ENCODE measurements at places on chromosomes 13 and 19.

- DNase-seq = no peak
Observed at GRCh38 chr19:49338023-49338677, 2.9 kb downstream of the CD37 start.

- peak; percentile 51 for DNase-seq
Observed at GRCh38 chr13:38002606-38003005, 133.0 kb upstream of the TRPC4 start.

GRCh38 chr13:38590796-38591507, 95.9 kb upstream of the FREM2 start:
- peak; percentile 23 for DNase-seq

DNA sequence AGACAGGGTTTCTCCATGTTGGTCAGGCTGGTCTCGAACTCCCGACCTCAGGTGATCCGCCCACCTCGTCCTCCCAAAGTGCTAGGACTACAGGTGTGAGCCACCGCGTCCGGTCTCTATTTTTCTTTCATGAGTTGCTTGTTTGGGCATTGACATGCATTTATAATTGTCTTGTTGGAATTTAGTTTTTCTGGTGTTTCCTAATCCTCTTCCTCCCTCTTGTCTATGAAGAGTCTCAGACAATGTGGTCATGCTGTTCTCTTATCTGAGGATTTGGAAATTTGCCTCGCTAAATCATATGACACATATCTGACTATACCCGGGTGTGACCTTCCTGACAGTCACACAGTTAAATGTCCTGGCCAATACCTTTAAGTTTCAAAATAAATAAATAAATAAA, 7.4 kb upstream of the CEACAM18 start:
- no peak for DNase-seq

- no peak for DNase-seq
Observed at GRCh38 chr13:100473501-100474044, 115.0 kb downstream of the GGACT start.

GRCh38 chr19:18865973-18866799, 29.8 kb downstream of the CERS1 start:
- DNase-seq = peak; percentile 79

DNA sequence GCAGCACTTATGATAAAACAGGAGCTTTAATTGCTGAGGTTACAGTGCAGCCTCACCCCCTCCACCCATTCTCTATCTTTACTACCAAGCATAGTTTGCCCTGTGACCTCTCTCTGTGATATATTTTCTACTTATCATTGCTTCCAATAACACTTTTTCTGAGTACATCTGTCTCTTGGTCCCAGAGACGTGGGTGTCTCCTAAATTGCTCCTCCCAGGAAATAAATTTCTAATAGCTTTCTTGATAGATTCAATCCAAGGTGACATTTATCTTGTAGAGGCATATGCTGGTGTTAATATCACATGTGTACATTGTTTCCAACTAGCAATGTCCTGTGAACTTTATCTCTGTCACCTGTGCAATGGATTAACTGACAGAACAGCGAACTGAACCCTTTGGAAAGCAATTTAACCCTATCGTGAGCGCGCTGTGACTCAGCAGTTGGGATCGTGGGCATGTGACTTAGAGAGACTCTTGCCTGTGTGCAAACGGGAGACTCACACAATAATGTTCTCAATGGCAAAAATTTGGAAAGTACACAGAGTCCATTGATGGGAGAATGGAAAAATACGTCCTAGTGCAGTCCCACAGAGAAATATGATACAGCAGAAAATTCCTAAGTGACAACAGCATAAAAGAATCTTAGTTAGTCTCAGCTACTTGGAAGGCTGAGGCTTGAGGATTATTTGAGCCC, 7.0 kb upstream of the MAP2K2 start:
- peak; percentile 99 for DNase-seq

DNA sequence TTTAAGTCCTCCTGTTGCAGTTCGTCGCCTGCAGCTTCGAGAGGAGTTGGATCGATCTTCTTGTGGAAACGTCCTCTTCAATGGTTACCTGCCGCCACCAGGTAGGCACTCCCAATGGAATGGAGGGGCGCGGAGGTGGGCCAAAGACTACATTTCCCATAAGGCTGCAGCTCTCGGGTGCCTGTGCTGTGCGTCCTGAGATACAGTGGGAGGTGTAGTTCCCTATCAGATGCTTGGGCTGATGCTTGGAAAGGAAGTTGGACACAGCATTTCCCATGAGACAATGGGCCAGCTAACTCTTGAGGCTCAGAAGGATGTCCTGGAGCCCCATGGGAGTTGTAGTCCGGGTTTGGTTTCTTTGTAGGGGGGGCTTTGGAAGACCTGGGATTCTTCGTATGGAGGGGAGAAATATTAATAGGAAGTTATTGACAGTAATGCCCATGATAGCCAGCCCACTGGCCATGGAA, 1.8 kb downstream of the SHKBP1 start:
- no peak for DNase-seq

DNA sequence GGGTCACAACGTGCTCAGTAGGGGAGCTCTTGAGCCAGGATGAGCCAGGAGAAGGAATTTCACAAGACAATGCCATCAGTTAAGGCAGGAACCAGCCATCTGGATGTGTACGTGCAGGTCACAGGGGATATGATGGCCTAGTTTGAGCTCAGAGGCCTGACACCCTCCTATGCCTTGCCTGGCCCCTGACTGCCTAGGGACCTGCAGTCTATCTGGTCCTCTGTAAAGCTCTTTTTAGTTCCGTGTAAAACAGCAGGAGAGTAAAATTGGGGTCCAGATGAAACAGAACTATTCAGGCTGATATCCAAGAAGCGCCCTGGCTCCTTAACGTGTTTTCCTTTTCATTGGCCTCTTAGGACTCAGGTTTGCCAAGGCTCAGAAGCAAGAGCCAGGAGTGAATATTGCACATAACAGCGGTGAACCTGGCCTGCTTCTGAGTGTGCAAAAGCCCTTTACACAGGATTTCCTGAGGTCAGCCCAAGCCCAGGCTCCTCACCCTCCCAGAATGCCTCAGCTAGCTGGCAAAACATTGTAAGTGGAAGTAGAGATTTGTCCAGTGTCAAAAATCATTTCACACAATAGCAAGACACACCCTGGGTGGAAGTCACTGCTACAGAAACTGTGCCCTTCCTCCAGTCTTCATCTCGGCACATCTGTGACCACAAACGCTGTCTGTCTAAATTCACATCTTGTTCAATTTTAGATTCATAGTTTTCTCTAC, 777.2 kb downstream of the UQCRFS1 start:
- DNase-seq = no peak

DNA sequence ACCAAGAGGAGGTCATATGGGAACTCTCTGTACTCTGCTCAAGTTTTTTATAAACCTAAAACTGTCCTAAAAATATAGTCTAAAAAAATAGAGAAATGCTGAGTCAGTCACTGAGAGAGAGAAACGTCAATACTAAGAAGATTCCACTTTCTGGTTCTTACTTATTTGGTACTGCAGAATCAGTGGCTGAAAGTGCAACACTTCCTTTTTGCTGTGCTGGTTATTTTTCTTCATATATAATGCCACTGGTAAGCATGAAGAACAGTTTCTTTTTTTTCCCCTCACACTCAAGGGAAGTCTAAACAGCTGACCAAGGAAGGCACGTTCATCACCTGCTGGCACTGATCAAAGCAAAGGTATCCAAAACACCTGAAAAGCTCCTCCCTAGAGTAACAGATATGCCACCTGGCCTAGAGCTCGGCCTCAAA, 44.3 kb upstream of the N4BP2L1 start:
- DNase-seq = no peak

DNA sequence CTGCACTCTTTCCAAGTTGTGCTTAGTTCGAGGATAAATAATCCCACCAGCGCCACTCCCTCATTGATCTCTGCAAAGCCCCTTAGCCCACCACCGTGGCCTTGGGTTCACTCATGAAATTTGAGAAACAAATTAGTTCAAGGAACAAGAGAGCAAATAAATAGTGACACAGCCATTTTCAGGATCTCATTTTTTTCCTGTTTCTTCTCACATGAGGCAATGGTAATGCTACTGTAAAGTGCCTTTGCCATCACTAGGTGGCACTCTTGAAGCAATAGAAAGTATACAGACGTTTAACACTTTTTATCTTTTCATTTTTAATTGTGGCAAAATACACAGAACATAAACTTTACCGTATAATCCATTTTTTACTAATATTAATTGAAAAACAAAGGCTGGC, 76.8 kb upstream of the ZNF835 start:
- peak; percentile 46 for DNase-seq

- no peak for DNase-seq
Observed at GRCh38 chr19:16073988-16074387, 2.3 kb upstream of the TPM4 start.

GRCh38 chr19:51735759-51736449, 12.1 kb upstream of the HAS1 start:
- no peak for DNase-seq

GRCh38 chr13:21641629-21642028, 29.2 kb upstream of the FGF9 start:
- DNase-seq = no peak

GRCh38 chr13:78758549-78758948, 99.6 kb upstream of the OBI1 start:
- DNase-seq = no peak

DNA sequence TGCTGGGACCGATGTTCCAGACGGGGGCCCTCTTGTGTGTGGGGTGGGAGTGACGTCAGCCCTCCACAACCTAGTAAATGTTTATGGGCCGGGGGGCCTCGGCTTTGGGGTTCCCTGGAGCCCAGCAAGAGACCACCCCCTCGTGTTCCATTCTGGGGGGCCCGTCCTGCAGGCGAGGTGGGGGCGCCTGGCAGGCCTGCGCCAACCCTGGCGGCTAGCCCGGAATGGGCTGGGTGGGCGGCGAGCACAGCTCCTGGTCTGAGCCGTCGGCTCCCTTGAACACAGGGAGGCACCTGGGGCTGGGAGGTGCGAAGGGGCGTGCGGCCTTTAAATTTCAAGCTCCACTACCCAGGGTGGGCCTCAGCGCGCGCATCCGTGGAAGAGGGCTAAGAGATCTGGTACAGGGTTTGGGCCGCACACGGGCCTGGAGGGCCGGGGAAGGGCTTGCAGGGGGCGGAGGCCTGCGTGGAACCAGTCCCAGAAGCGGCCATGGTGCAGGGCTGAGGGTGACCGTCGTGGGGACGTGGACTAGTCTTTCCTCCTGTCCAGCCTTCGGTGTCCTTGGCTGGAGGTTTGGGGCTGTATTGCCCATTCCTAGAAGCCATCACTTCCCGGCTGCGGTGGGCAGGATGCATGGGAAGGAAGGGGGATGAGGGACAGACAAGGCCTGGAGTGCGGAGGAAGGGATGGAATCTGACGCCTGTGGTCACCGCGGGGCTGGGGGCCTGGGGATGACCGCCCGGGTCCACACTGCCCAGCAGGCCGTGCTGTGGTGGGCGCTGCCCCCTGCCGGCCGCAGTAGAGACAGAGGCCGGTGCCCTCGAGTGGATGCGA, 11.4 kb downstream of the NDUFA11 start:
- DNase-seq = no peak

DNA sequence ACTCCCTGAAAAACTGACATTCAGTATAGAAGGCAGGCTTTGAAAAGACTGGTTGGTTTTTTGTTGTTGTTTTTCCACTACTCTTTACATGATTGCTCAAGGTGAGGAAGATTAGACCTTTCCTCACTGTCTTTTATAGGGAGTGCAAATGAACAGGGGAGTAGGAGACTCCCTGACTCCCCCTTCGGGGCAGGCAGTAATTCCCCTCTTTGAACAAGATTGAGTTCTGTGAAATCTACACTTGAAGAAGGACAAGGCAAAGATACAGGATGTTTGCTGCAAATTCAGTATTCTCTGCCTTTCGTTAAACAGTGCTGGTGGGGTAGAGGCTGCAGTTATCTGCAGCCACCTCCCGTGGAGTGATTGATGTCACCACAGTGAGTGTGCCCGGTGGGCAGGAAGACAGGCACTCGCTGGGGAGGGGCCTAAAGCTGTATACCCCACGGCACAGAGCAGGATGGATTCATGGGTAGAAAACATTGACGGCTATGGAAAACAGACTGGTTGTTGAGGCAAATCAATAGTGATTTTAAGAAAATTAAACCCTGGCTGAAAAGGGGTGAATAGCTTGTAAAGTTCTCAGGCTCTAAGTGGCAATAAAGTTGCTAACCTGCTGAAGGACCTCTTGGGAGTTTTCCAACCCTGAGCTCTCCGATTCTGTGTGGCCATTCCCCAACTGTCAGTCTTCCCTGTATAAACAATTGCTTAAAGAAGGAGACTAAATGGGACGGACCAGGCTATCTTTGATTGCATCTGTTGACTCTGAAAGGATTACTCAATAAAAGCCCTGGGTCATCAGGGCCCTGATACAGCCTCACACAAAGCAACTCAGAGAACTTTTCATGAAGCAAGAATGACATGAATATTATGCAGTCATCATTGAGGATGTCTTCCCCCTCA, 308.3 kb downstream of the TBC1D4 start:
- DNase-seq = no peak

GRCh38 chr19:57099199-57099661, 20.6 kb upstream of the USP29 start:
- DNase-seq = no peak

DNA sequence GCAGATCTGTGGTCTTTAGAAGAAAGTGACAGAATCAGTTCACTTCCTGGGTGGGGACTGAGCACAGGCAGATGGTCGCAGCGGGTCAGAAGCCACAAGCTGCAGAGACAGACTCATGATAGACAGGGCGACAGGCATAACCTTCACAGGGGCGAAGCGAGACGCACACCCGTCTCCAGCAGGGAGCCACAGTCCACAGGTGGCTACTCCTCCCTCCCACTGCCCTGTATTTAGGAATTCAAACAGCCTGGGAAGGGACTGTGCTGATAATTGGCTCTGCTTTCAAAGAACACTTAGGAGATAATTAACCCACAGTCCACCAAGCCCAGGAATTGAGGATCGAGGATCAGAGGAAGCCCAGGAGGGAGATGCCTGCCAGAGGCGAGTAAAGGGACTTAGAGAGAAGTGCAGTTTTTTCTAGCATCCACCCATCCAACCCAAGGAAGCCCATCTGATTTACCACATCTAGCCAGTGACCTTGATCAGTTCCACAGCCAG, 23.2 kb downstream of the RFX2 start:
- peak; percentile 81 for DNase-seq

All from small intestine (tissue), 16 donors.